ENCODE measurements at places on chromosomes 5 and 9. TPM values are rescaled to one million over a fixed set of nuclear protein-coding genes. Genes with fewer than 3 reads are reported as not detected.

The FBP2 gene
- total RNA-seq: not detected

- peak; percentile 87 for DNase-seq
Measured at GRCh38 chr5:142280066-142281007, 44.5 kb downstream of the SPRY4 start.

DNA sequence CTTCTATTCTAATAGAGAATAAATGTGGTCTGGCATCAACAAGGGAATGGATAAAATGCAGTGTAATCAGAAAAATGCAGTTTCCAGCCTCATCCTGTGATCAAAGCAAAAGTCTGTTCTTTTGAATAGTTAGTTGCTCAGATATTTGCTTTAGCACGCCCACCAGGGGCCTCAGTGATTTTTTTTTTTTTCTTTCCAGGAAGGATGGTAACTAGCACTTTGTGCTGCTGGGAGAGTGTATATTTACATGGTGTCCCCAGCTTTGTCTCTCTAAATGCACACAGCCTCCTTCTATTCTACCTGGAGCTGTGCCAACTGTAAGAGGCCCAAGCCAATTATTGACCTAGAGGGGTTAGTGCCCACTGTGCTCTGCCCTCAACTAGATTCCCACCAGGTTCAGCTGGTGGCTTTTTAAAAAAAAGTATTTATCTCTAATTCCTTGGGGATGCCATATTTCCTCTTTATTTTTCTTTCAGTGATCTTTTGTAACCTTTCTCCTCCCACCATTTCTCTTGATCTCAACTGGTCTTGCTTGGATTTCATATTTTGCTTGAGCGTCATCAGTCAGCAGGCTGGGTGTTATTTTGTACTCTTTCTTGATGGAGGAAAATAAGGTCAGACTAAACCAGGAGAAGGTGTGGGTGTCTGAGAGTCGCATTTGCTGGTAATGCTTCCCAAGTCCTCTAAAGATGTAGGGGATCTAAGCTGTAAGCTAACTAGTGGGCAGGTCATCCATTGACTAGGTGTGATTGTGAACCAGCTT is 193.0 kb upstream of the C9orf72 start:
- DNase-seq: no peak

DNA sequence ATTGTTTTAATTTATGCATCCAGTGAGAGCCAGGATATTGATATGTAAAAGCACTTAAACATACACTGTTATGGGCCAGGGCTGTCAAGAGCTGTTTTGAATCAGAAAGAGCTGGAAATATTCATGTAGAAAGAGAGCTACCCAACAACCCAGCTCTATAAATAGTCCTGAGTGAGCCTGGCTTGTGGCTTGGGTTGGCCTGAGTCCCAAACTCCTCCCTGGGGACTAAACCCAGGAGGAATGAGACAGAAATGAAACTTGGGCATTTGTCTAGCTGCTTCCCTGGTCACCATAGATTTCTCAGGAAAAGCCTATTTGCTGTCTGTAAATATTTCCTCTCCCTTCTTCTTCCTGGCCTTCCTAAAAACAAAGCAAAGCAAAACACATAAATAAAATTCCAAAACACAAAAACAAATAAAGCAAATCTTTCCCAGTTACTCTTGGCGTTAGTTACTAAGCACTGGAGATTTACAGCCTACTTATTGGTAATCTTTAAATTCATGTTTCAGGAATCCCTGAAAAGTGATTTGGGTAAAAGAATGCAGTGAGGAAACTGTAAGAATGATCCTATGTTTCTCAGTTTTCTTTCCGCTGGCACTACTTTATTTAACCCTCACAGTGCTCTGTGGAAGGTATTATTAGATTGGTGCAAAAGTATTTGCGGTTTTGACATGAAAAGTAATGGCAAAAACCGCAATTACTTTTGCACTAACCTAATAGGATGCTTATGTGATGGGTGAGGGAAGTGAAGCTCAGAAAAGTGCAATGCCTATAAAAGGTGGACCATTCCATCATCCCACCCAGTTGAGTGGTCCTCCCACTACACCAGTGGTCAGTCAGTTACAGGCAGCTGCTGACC is 111.8 kb downstream of the CARTPT start:
- DNase-seq: peak; percentile 92

The FAM221B gene
- total RNA-seq: not detected

GRCh38 chr5:73018892-73019291 is 63.1 kb downstream of the FCHO2 start:
- no peak for DNase-seq

GRCh38 chr5:37435261-37435660 is 56.1 kb downstream of the WDR70 start:
- no peak for DNase-seq

- DNase-seq: no peak
Measured at GRCh38 chr5:132525299-132525724, 18.0 kb downstream of the IL5 start.

All from osteocyte (in vitro differentiated cells).